Esophagus squamous epithelium (tissue), 5 donors: ENCODE measurements at places on chromosomes 13 and 19.

GRCh38 chr13:50548586-50548985 is 294.9 kb downstream of the DLEU7 start:
- no peaks in the 10 kb centered on the region for H3K27me3 ChIP-seq
- H3K36me3 ChIP-seq: no peaks in the 10 kb centered on the region
- no peaks in the 10 kb centered on the region for H3K4me1 ChIP-seq
- DNase-seq: no peak

GRCh38 chr13:72728290-72728605 is 525 bp downstream of the BORA start:
- H3K4me3 ChIP-seq: peak overlapping the region; percentile 81
- H3K36me3 ChIP-seq: no peaks in the 10 kb centered on the region
- peaks cover 17% of the 10 kb centered on the region for H3K4me1 ChIP-seq
- peak overlapping the region; percentile 77 for H3K27ac ChIP-seq
- DNase-seq: no peak
- H3K27me3 ChIP-seq: no peaks in the 10 kb centered on the region

DNA sequence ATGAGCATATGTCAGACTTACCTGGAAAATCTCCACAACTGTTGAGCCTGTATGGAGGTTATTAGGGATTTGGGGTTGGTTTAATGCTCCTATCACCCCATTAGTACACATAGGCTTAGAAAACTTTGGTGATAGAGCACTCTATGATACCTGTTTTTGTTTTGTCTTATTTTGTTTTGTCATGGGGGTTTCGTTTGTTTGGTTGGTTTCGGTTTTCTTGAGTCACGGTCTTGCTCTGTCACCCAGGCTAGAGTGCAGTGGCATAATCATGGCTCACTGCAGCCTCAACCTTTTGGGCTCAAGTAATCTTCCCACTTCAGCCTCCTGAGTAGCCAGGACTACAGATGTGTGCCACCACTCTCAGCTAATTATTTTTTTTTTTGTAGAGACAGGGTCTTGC is 70.0 kb downstream of the MZT1 start:
- no peak for DNase-seq
- H3K4me3 ChIP-seq: no peak overlapping the region
- no peaks in the 10 kb centered on the region for H3K36me3 ChIP-seq
- H3K27me3 ChIP-seq: no peaks in the 10 kb centered on the region
- no peaks in the 10 kb centered on the region for H3K4me1 ChIP-seq

DNA sequence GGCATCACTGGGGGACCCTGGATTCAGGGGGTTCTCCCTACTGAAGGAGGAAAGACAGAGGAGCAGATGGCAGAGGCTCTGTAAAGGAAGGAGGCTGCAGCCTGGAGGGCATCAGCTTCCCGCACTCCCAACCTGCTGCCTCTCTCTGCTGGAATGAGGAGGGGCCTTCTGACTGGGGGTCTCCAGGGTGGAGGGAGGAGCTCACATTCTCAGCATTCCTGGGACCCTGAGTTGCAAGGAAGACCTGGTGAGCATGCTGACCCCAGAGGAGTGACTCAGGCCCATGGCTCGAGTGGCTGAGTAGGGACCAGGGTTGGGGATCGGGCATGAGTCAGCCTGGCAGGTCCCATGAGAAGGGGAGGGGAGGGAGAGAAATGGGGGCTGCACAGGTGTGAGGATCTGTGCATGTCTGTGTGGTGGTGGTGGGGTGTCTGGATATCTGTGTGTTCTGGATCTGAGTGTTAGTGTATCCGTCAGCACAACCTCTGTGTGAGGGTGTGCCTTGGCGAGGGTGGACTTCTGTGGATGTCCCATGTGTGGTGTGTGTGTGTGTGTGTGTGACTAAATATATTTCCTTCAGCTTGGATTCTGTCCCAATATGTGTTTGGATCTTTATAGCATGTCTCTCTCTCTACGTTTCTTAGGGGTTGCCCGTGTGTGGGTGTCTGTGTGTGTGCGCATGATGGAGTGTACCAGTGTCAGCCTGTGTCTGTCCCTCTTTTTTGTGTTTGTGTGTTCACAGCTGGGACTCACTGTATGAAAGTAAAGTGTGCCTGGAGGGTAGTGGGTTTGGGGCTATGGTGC is 4.6 kb downstream of the AXL start:
- H3K27me3 ChIP-seq: no peaks in the 10 kb centered on the region
- H3K27ac ChIP-seq: no peak overlapping the region
- H3K4me1 ChIP-seq: peaks cover 10% of the 10 kb centered on the region
- H3K4me3 ChIP-seq: no peak overlapping the region
- no peaks in the 10 kb centered on the region for H3K36me3 ChIP-seq

- DNase-seq: no peak
- H3K4me3 ChIP-seq: no peak overlapping the region
- no peaks in the 10 kb centered on the region for H3K27me3 ChIP-seq
- H3K36me3 ChIP-seq: no peaks in the 10 kb centered on the region
- H3K27ac ChIP-seq: no peak overlapping the region
Measured at GRCh38 chr19:23440207-23440606, 44.9 kb upstream of the ZNF91 start.
